NB4 (cell line): ENCODE measurements at places on chromosomes 5 and 9.

DNA sequence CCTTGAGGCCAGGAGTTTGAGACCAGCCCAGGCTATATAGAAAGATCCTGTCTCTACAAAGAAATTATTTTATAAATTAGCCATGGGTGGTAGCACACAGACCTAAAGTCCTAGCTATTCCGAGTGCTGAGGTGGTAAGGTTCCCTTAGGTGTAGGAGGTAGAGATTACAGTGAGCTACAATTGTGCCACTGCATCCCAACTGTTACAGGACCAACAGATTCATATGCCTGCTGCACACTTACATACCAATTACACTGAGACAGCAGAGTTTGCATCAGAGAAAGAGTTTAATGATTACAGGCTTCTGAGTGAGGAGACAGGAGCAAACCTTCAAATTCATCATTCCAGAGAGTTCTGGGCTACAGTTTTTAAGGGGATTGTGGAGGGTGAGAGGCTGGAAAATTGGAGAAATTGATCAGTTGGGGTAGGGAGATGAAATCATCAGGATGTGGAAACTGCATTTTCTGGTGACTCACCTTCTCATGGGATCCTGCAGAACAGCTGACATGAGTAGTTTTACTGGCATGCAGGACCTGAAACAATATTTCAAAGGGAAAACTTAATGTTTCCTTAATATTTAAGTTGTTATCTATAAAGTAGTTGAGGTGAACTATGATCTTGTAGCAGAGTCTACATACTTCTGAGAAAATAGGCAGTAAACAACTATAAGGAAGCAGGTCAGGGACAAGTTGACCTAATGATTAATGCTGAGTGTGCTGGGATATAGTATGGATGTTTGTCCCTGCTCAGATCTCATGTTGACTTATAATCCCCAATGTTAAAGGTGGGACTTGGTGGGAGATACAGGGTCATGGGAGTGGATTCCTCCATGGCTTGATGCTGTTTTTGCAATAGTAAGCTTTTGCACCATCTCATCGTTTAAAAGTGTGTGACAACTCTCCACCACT, 54.7 kb downstream of the ANXA2R start:
- peak; percentile 40 for DNase-seq

DNA sequence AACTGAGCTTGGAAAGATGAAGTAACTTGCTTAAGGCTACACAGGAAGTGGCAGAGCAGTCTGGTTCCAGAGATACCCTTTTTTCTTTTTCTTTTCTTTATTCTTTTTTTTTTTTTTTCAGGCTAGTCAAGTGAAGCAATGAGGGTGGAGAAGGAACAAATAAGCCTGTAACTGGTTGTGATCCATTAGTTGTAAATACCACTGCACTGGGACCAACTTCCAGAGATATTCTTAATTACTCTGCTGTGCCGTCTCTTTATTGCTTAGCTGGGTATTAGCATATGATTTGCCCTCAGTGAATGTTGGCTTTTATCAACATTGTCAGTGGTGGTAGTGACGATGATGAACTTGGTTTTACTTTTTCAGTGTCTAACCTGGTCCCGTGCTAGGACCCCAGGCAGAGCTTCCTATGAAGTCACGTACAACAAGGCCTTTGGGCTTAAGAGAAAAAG, 26.7 kb downstream of the LNPEP start:
- DNase-seq, result peak; percentile 36

- DNase-seq, result no peak
Measured at GRCh38 chr5:161183559-161183958, 331.5 kb upstream of the ATP10B start.

- DNase-seq, result no peak
Measured at GRCh38 chr5:171629221-171629620, 156.4 kb upstream of the SMIM23 start.

DNA sequence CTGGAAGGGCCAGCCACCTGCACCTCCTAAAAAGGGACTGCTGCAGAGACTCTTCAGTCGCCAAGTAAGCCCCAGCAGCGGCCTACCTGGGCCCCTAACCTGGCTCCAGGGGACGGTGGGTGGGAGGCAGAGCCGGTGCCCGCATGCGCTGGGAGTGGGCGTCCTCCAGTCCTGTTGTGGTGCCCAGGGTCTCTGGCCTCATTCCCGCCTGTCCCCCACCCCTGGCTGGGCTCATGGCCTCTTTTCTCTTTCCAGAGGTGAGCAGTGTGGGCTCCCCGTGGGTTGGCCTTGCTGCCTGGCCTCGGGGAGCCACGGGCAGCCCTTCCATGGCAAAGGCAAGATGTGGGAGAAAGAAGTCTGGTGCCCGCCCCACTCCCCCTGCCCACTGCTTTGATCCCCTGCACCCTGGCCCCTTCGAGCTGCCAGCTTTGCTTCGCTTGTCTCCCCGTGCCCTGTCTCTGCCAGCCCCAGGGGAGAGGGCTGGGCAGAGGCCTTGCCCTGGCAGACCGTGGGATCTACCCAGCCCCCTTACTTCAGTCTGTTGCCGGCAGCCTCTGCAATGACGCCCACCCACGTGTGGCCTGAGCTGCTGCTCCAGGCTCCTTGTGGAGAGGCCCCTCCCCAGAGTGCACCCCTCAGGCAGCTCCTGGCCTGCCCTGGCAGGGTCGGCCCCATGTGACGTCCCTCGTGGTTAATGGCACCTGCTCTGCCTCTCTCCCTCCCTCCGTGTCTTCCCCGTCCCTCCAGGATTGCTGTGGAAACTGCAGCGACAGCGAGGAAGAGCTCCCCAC, 5.4 kb upstream of the PRR7 start:
- DNase-seq, result no peak

DNA sequence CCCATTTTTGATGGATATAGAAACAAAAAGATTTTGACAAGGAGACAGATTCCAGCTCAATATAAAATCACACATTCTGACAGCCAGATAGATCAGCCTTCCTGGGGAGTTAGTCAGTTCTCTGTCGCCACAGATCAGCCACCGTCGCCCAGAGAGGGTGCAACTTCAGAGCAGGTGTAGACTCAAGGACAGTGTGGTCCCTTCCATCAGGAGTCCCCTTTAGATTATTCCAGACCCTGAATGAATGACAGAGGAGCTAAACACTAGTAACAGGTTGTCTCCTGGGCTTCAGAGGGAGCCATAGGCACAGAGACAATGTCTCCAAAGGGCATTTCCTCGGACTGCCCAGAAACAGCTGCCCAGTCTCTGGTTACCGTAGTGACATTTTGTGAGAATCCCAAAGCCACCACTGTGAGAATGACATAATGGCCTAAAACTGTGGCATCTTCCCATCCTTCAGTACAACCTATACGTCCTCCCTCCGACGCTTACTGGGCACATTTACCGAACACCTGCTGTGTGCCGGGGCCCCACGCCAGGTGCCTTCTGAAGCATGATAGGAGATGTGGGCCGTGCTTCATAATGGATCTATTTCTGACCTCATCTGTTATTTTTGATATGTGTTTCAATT, 47.4 kb upstream of the SLC2A8 start:
- DNase-seq, result no peak

- DNase-seq, result no peak
Measured at GRCh38 chr9:16461851-16462250, 408.6 kb downstream of the BNC2 start.

GRCh38 chr5:1944408-1944807, 61.7 kb upstream of the IRX4 start:
- DNase-seq, result no peak

GRCh38 chr5:77937015-77937908, 161.1 kb upstream of the TBCA start:
- DNase-seq, result peak; percentile 46

- DNase-seq, result no peak
Measured at GRCh38 chr9:126939821-126940221, 25.2 kb downstream of the RALGPS1 start.

DNA sequence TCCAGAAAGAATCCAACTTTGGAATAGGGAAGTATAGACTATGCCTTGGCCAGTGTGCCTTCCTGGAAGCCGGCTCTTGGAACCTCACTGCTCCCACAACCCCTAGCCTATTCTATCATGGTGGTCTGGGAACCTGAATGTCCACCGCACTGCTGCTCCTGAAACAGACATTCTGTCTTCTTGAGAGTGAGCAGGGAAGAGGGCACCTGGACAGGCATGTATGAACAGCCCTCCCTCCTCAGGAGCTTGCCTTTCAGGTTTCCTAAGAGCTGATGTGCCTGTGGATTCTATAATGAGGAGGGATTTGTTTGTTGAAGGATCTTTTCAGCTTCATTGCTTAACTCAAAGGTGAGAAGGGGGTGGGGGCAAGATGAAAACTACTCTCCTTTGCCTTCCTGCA, 55.1 kb upstream of the XPA start:
- DNase-seq, result no peak

DNA sequence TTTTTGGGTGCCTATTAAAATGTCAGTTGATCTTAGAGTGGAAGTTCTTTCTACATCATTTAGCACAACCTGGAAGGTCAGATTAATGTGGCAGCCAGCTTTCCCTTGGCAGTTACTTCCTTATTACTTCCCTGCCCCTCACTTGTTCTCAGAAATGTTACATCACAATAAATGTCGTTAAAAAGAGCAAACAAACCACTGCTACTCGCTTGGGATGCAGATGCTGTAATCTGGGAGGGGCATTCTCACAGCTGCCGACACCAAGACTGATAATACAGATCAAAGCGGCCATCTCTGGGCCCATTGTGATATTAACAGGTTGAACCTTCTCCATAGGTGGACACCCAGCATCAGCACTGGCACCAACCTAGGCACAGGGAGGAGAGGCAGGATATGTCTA, 29.3 kb downstream of the PLAC8L1 start:
- DNase-seq, result peak; percentile 42

DNA sequence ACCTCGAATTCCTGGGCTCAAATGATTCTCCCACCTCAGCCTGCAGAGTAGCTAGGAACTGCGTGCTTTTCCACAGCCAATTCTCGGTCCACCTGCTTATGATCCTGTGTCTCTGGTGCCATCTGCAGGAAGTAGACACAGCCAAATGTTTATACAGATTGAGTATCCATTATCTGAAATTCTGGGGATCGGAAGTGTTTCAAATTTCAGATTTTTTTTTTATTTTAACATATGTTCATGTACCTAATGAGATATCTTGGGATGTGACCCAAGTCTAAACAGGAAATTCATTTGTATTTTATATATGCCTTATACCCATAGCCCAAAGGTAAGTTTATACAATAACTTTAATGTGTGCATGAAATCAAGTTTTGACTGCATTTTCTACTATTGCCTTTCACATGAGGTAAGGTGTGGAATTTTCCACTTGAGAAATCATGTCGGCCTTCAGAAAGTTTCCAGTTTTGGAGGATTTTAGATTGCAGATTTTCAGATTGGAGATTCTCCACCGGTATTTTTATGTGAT, 89.5 kb downstream of the ESM1 start:
- peak; percentile 42 for DNase-seq

DNA sequence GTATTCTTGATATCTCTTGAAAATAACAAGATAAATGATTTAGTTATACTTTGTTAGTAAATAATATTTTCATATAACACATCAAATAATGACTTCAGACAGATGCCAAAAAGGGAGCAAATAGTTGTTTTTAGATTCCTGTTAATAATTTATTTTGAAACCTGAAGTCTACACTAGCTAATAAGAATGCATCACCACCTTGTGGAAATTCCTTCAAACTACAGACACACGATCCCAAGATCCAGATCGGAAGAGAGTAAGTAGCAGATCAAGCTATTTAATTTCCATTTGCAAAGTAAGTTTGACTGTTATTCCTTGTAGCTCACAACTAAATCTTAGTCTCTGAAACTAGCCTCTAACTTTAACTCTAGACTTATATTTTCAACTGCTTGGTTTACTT, 35.5 kb upstream of the ISL1 start:
- no peak for DNase-seq

GRCh38 chr5:75275147-75275546, 38.5 kb upstream of the ANKRD31 start:
- DNase-seq, result no peak

DNA sequence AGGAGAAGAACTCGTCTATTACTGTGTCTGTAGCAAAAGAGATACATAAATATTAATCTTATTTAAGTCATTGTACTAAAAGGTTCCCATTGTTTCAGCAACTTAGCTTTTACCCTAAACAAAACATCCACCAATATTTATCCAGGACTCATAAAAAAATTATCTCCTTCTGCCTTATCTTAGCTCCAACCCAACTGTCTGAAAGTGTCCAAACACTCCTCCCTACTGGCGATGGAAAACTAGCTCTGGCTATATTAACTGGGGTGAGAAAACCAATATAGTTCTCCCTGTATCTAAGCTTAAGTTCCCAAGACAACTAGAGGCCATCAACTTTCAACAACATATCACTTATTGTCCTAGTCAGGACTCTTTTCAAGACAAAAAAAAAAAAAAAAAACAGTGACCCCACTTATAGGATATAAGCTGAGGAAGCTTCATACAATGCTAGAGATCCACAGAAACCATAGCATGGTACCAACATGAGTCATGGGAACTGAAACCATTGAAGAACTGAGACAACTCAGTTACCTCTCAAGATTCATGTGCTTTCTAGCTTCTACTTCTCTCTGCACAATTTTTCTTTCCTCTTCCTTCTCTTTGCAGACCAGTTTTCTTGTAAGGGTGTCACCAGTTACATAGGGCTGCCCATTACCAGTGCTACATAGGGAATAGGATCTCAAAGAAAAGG, 150.7 kb upstream of the RASA1 start:
- DNase-seq, result no peak

DNA sequence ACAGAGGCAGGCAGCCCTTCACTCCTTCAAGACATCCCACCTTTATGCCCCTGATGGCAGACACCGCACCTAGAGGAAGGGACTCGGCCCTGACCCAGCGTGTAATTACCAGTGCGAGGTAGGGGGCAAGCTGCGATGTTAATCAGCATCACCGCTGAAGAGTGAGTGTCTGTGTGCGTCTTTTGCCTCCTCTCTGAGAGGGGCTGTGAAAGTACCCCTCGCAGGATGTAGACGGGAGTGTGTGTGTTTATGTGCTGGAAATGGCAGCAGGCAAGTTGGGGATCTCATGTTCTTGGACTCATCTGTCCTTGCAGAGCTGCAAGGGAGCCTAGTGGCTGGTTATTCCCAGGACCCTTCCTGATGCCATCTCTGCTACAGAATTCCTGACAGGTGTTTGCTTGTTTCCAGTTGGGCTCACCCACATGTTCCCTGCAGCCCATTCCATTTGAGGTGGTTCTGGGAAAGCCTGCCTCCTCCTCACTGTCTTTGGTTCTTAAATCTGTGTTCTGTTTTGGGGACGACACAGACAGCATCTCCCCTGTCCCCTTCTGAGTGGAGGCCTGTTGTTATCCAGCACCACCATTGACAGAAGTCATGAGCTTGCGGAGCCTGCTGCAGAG, 70.5 kb downstream of the ZNF618 start:
- DNase-seq, result no peak

- no peak for DNase-seq
Measured at GRCh38 chr9:96006296-96006879, 130.9 kb downstream of the ERCC6L2 start.
